ENCODE measurements at places on chromosomes 1 and 21. TPM values are rescaled to one million over a fixed set of nuclear protein-coding genes. Genes with fewer than 3 reads are reported as not detected.

GRCh38 chr1:33424205-33424604 is 6.7 kb downstream of the PHC2 start:
- no peaks in the 10 kb centered on the region for H3K27me3 ChIP-seq
- H3K4me1 ChIP-seq = peaks cover 29% of the 10 kb centered on the region
- DNase-seq = no peak
- H3K27ac ChIP-seq = no peak overlapping the region
- H3K4me3 ChIP-seq = no peak overlapping the region
- no peaks in the 10 kb centered on the region for H3K36me3 ChIP-seq

- H3K4me1 ChIP-seq = peaks cover 13% of the 10 kb centered on the region
- no peak for DNase-seq
- no peaks in the 10 kb centered on the region for H3K27me3 ChIP-seq
- H3K36me3 ChIP-seq = no peaks in the 10 kb centered on the region
- H3K27ac ChIP-seq = no peak overlapping the region
These were observed 33.6 kb upstream of the THEM4 start for GRCh38 chr1:151942882-151943281.

DNA sequence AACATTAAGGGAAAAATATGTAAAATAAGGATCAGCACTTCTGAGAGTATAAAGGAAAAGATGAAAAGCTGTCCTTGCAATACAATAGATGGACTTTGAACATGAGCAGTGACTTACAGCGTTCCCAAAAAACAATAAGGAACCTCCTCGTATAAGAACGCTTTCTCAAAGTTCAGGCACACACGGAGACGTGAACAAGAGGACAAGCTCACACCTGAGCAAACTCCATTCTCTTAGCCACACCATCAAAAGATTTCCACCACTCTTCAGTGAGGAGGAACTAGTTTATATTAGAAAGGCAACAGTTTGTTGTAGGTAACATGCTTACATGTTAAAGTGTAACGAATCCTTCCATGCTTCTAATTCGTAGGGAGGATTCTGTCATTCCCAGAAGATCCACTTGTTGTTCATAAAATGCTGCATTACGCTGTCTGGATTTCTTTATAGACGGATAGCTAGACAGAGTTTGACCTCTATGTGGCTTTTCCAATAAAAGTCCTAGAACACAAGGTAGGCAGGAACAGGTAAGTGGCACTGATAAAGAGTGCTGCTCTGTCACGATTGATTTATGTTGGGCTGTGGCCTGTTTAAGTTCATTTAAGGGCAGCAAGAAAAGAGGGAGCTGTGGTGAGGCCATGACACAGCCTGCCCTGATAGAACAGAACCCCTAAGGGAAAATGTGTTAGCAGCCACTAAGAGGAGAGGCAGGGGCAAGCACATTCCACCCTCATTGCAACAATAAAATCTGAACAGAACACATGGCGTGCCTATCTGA is 37.0 kb upstream of the ATP1A1 start:
- H3K4me1 ChIP-seq = no peaks in the 10 kb centered on the region
- H3K27me3 ChIP-seq = no peaks in the 10 kb centered on the region
- H3K36me3 ChIP-seq = no peaks in the 10 kb centered on the region
- no peak for DNase-seq
- H3K4me3 ChIP-seq = no peak overlapping the region

- H3K36me3 ChIP-seq = no peaks in the 10 kb centered on the region
- no peaks in the 10 kb centered on the region for H3K27me3 ChIP-seq
- no peaks in the 10 kb centered on the region for H3K4me1 ChIP-seq
- no peak for DNase-seq
These were observed 39.6 kb downstream of the SLC19A1 start for GRCh38 chr21:45502600-45502999.

DNA sequence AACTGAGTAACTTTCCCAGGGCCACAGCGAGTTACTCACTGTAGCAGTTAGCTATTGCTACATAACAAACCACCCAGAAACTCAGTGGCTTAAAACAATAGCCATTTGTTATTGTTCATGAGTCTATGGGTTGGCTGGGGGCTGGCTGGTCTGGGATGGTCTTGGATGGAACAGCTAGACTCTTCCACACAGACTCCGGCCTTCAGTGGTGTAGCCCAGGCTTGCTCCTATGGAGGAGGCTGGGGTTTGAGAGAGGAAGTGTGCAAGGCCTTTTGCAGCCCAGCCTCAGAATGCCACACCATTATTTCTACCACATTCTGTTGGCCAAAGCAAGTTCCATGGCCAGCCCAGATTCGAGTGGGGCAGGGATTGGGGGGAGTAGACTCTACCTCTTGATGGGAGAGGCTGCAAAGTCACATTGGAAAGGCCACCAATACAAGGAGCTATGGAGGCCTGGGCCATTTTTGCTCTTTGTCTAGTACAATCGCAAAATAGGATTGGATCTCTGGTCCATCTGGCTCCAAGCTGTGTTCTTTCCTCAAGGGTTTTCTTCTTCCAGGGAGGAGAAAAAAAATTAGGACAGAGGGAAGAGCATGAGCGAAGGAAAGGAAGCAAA is 37.5 kb upstream of the TTC22 start:
- H3K4me3 ChIP-seq = no peak overlapping the region
- no peak overlapping the region for H3K27ac ChIP-seq
- no peaks in the 10 kb centered on the region for H3K4me1 ChIP-seq
- no peak for DNase-seq
- no peaks in the 10 kb centered on the region for H3K36me3 ChIP-seq
- no peaks in the 10 kb centered on the region for H3K27me3 ChIP-seq

DNA sequence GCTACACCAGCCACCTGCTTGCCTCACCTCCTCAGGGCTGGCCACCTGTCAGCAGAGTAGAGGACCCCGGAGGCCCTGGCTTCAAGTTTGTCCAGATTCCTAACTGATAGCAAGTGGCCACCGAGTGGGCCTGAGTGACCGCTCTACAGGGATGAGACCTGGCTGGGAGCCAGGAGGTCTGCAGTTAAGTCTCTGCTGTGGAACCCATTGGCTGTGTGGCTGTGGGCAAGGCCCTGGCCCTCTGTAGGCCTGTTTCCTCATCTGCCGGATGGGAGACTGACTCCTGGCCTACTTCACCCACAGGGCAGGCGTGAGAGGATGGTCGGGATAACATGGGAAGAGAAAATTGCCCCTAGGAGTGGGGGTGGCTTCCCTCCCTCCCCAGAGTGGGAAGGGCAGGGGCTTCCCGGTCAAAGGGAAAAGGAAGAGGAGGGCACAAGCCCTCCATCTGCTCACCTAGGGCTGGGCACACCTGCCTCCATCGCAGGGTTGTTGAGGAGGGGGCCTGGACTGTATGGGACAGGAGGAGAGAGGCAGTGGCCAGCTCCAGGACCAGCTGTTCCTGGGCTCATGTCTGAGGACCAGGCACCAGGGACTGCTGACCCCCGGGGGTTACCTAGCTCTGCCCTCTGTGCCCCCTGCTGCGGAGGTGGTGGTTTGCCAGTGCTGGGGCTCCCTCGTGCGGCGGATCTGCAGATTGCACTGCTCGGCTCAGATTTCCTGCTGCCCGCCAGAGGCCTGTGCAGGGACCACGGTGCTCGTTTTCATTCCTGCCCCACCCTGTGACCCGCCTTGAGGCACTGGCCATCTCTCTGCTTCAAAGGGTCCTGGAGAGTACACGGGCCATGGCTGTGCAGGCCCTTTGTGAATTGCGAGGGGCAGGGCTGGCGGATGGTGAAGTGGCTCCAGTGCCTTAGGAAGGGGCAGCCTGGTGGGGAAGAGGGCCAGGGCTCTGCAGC is 9.1 kb upstream of the MTFR1L start:
- H3K27me3 ChIP-seq = no peaks in the 10 kb centered on the region
- peak; percentile 67 for DNase-seq
- peaks cover 17% of the 10 kb centered on the region for H3K4me1 ChIP-seq
- H3K36me3 ChIP-seq = no peaks in the 10 kb centered on the region
- no peak overlapping the region for H3K4me3 ChIP-seq
- no peak overlapping the region for H3K27ac ChIP-seq

DNA sequence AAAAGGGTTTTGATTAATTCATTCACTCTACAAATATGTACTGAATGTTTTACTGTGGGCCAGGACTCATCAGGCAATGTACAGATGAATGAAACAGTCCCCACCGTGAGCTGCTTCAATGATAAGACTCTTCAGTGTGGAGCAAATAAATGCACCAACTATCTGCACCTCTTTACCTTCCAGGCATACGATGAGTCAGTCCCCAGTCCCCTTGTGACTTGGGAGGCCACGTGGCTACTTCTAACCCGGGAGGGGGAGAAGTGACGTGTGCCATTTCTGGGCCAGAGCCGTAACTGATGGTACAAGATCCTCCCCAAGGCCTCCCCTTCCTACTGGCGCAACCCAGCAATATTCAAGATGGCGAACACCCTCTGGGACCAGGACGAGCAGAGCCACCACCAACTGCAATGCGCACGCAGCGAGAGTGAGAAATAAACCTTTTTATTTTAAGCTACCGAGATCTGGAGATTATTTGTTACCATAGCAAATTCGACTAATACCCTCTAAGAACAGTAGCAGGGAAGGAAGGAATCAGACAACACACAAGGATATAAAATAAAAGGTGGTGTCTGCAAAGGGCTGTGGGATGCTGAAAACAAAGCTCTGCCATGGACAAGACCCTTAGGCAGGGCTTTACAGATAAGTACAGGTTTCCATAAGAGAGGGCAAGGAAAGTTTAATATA is 74.5 kb downstream of the NPHP4 start:
- no peak overlapping the region for H3K4me3 ChIP-seq
- H3K27ac ChIP-seq = no peak overlapping the region
- no peaks in the 10 kb centered on the region for H3K4me1 ChIP-seq

The HTR1D gene
- not detected for total RNA-seq

The URB1 gene
- total RNA-seq = 13.8 TPM

The SPRR2F gene
- not detected for total RNA-seq

The KRTAP19-1 gene
- not detected for total RNA-seq
